ENCODE measurements at places on chromosomes 3 and 15.
A peak's percentile ranks its signal among the peaks of the same experiment; 100 is the strongest.

GRCh38 chr3:141876381-141876890 lies at the start of gene ATP1B3:
Gene ATP1B3, plus strand, starts transcription at chr3:141876643. Its CDS starts 159 bp downstream, at chr3:141876802.
- DNase-seq: peak; percentile 68

- no peak for DNase-seq
Observed at GRCh38 chr3:13148561-13149329, 75.5 kb upstream of the IQSEC1 start.

GRCh38 chr3:185361920-185362319 lies 1.0 kb upstream of the MAP3K13 start:
- DNase-seq: no peak

DNA sequence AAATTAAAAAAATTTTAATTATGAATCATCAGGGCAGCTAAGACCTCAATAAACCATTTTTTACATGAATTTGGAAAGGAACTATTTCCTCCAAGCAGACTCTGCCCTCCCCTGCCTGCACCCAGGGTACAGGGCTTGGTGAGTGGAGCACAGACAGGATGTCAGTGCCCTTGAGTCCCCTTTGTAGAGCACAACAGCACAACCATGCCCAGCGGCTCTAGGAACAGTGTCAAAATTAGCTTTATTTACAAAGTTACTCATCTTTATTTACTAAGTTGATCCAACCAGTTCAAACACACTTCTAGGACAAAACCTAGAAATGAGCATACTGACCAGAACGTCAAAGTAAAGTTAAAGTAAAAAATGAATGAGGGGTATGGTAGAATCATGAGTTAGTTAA lies 90.6 kb upstream of the TSC22D2 start:
- DNase-seq: no peak

GRCh38 chr3:45055411-45056143 lies 29.5 kb downstream of the CLEC3B start:
- no peak for DNase-seq

GRCh38 chr3:71548705-71549384 lies 34.7 kb downstream of the FOXP1 start:
- DNase-seq: no peak

DNA sequence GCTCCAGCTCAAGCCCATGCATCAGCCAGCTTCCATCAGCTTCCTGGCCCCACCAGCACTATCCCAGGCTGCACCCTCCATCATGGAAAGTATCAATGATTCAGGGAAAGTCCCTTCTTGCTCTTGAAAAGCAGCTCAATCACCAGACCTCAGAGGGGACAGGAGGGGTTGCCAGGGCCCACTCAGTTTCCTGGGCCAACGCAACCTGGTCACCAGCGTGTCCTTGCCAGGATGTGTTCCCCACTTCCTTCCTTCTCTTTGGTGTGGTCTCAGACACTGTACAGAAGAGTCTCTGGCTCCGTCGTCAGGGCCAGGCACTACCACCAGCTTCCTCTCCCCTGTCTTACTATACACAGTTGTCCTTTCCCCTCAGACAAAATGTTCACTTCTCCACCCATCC lies 3.0 kb downstream of the HDC start:
- peak; percentile 62 for DNase-seq

DNA sequence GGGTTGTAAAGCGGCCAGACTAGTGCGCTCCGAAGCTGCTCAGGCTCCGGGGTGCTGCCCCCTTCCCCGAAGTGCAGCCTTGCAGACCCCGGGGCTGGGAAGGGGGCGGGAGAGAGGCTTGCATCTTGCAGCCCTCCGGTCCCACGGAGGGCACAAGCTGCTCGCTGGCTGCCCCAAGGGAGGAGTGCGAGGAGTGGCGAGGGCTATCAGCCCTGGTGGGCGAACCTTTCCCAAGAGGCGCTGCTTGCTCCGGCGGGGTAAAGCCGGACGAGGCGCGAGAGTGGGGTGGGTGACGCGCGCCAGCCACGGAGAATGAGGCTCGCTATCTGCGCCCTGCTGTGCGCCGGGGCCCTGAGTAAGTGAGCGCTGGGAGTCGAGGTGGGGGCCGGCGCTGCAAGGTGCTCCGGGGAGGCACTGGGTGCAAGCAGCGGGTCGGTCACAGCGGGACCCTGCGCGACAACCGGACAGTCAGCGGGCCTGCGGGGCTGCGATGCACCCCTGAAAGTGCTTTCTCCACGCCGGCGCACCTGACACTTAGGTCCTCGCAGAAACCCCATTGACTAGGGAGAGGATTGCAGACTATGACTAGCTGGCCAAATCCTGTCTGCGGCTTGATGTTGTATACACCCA lies 12.7 kb upstream of the TOPBP1 start:
- no peak for DNase-seq

DNA sequence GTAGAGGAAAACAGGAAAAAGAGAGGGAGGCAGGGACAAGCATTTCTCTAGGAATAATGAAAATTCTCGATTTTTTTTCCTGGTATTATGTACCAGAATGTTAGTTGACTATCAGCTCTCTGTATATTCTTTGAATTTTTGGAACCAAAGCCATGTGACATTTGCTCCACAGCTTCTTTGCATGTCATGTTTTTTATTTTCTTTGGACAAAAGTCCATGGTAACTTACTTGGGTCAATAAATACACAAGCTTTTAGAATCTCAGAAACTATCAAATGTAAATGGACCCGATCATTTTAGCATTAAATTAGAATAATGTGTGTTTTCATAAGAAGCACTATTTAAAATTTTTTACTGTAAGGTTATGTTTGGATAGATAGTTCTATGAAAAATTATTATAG lies 320.5 kb downstream of the ZIC1 start:
- DNase-seq: no peak

GRCh38 chr3:94453864-94454263 lies 391.0 kb downstream of the NSUN3 start:
- no peak for DNase-seq

- no peak for DNase-seq
Observed at GRCh38 chr15:66999046-66999968, 66.1 kb upstream of the SMAD3 start.

- no peak for DNase-seq
Observed at GRCh38 chr3:177665122-177665808, 468.0 kb upstream of the TBL1XR1 start.

DNA sequence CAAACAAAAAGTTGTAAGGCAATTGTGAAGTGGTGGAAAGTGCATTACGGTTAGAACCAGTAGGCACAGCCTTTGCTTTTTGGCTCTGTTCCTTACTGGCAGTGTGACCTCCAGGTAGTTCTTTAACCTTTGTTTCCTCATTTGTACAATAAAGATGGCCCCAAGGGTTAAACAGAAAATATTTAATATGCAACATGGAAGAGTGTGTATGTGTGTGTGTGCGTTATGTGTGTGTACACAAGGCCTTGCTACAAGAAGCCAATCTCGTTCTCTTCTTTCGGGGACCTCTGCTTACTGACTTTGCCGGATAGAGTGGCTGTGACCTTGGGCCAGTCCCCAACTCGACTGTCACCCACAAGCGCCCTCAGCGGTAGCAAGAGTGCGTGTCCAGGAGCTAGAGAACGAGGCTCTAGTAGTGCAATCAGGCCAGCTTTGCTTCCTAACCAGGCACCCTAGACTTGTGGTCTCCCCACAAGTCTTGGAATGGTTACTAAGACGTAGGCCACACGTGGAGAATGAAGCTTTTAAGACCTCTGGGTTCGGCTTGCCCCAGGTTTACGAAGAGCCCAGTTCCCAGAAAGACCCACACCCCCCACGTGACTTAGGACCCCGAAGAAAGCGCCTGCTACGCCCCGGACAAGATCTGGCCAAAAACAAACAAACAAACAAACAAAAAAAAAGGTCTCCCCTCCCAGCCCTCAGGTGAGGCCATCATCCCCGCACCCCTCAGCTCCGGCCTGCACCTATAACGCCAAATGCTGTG lies 593 bp downstream of the CIAO2A start:
- peak; percentile 6 for DNase-seq

DNA sequence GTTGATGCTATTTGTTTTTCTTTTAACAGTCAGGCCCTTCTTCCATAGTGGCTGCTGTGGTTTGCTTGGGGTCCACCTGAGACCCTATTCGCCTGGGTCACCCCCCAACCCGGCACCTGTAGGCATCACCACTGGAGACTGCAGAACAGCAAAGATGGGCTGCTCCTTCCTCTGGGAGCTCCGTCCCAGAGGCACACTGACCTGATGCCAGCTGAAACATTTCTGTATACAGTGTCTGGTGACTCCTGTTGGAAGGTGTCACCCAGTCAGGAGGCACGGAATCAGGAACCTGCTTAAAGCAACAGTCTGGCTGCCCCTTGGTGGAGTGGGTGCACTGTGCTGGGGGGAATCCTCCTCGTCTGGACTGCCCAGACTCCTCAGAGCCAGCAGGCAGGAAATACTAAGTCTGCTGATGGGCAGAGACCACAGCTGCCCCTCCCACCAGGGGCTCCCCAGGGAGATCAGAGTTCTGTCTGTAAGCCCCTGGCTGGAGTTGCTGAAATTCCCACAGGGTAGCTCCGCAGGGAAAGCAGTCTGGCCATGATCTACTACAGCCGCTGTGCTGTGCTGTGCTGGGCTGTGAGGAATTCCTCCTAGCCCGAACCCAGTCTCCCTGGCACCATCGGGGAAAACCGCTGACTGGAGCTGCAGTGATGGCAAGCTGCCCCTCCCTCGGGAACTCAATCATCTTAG lies 248.2 kb downstream of the TBC1D5 start:
- DNase-seq: no peak

GRCh38 chr3:13077431-13078162 lies 4.4 kb upstream of the IQSEC1 start:
- no peak for DNase-seq

DNA sequence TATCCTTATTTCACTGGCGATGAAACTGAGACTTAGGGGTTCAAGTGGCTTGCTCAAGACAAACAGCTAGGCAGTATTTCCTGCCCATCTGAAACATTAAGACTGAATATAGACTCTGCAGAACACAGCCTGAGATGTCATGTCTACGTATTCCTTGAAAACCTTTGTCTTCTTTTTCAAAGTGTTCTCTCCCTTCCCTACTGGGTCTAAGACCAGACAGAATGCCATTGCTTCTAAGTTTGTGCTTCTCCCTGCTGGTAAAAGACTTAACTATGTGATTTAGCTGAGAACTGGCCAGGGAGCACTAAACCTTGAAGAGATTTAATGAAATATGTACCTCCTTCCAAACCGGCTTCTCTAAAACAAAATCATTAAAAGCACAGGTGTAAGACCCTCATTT lies 9.9 kb downstream of the BCL6 start:
- DNase-seq: no peak

- no peak for DNase-seq
Observed at GRCh38 chr15:81312790-81313543, 11.0 kb downstream of the STARD5 start.

GRCh38 chr15:57330619-57331340 lies 45.5 kb upstream of the CGNL1 start:
- no peak for DNase-seq

GRCh38 chr3:53200501-53201498 lies 39.8 kb downstream of the PRKCD start:
- DNase-seq: no peak

GRCh38 chr3:13078163-13078905 lies 5.1 kb upstream of the IQSEC1 start:
- no peak for DNase-seq

- DNase-seq: peak; percentile 53
Observed at GRCh38 chr3:188299068-188299467, 145.1 kb downstream of the LPP start.

DNA sequence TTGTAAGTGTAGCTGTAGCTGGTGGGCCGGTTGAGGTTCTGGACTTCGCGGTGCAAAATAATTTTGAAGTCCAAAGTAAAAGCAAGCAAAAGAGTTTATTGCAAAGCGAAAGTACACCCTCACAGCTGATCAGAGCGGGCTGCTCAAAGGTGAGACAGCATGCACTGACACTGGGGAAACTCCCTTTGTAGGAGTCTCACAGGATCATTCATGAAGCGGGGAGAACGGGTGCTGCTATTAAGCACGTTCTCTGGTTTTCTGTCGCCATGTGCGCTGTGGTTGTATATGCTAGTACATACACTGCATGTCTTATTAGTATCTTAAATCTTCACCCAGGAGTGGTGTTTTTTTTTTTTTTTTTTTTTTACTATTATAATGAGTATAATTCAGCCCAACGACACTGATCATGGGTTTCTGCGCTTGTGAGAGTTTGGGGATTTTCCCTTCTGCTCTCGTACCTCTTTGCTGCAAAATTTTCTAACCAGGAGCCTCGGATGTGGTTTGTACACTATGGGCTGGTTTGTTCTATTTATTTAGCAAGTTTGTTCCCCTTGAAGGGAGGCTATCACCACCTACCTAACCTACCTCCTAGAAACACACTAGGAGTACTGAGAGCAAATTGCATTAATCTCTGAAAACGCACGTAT lies 1.4 kb upstream of the AP4E1 start:
- peak; percentile 81 for DNase-seq

DNA sequence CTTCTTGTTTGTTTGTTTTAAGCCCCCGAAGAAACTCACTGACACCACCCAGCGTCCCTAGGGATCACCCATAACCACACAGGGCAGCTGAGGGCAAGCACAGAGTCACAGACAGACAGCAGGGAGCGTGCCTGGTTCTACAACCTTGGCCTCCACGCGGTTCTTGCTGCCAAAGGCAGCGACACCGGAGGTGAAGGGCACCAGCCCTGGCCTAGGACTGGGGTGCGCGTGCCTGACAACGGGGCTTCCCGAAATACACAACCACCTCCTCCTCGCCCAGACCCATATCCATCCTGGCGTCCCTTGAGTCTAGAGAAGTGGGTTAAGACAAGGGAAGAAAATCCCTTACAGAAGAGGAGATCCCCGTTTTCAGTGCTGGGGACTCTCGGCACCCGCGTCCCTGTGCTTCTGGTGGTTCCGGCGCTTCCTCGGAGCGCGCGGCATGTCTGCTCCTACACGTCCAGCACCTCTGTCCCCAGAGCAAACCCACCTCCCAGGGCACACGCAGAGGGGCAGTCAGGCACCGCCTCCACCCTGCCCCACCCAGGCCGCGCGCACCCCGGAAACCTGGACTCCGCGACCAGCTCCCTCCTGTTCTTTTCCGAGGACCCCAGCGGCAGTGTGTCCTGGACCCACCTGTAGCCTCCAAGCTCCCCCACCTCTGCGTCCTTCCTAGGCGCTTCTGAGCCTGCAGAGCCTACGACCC lies 911 bp downstream of the RFTN1 start:
- peak; percentile 34 for DNase-seq

DNA sequence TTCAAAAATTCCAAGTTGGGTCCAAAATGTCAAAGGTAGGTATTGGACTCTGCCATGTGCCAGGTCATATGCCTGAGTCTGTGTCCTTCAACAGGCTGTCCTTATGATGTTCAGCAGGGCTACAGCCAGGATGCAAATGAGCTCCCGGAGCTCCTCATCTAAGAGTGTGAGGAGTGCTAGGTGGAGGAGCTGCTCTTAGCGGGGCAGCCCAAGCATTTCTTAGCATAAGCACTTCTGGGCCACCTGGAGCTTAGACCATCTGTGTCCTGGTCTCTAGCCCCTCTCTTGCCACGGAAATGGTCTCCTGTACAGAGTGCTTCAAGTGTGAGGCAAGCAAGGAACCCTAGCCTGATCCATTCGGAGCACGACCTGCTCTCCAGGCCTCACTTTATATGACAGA lies 64.6 kb upstream of the PRR23C start:
- no peak for DNase-seq

GRCh38 chr15:74396445-74397238 lies 29.2 kb upstream of the CYP11A1 start:
- no peak for DNase-seq

Measured in stimulated activated CD8-positive, alpha-beta memory T cell treated with anti-CD3 and anti-CD28 coated beads, Interleukin-7, amount 100 ng/mL, for 48 hours (primary cell).